Lower lobe of right lung (tissue), 2 donors: ENCODE measurements at places on chromosomes 13 and 19.

DNA sequence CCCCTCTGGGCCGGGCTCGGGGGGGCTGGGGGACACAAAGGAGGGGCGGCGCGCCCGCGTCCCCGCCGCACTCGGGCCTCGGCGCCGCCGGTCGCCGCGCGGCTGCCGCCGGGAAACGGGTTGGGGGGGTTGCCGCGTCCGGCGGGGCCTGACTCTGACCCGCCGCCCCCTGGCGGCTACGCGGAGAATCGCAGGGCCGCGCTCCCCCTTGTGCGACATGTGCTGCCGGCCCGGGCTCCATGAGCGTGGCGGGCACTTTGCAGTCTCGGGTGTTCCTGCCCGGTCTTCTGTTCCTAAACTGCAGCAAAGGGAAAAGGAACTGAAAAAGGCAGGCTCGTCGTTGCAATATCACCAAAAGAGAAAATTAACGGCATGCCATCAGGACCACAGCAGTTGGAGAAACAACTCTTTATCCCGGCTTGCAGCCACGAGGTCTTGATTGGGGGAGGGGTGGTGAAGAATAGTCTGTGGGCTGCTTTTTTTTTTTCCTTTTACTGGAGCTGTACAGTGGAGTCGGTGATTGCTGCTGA, 1.5 kb downstream of the MIR17HG start:
- H3K27me3 ChIP-seq: no peaks in the 10 kb centered on the region
- H3K36me3 ChIP-seq: peaks cover 35% of the 10 kb centered on the region
- H3K4me1 ChIP-seq: peaks cover 44% of the 10 kb centered on the region
- peak overlapping the region; percentile 75 for H3K4me3 ChIP-seq

DNA sequence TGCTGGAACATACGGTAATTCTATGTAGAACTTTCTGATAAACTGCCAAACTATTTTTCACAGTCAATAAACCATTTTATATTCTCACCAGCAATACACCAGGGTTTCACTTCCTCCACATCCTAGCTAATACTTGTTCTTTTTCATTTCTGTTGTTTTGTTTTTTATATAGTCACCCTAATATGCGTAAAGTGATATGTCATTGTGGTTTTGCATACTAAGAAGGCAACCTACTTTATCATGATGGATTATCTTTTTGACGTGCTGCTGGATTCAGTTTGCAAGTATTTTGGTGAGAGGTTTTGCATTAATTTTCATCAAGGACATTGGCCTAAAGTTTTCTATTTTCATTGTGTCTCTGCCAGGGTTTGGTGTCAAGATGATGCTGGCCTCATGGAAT, 1384.1 kb downstream of the UQCRFS1 start:
- no peaks in the 10 kb centered on the region for H3K4me1 ChIP-seq
- no peak overlapping the region for H3K4me3 ChIP-seq
- no peak overlapping the region for H3K27ac ChIP-seq
- no peaks in the 10 kb centered on the region for H3K36me3 ChIP-seq
- H3K27me3 ChIP-seq: no peaks in the 10 kb centered on the region
- DNase-seq: no peak

GRCh38 chr19:55484593-55485438, at the start of gene NAT14:
Gene NAT14, plus strand, starts transcription at chr19:55485188. Its CDS starts 521 bp downstream, at chr19:55485709.
- peak within 1 kb of the TSS; percentile 71 for H3K4me3 ChIP-seq
- peaks cover 38% of the 10 kb centered on the region for H3K4me1 ChIP-seq
- peaks cover 28% of the 10 kb centered on the region for H3K36me3 ChIP-seq
- H3K27ac ChIP-seq: peak within 1 kb of the TSS; percentile 77
- H3K27me3 ChIP-seq: peaks cover 8% of the 10 kb centered on the region

GRCh38 chr19:6768236-6768785, 1.1 kb upstream of the SH2D3A start:
- H3K27ac ChIP-seq: peak overlapping the region; percentile 74
- DNase-seq: no peak
- peaks cover 2% of the 10 kb centered on the region for H3K36me3 ChIP-seq
- H3K27me3 ChIP-seq: peaks cover 8% of the 10 kb centered on the region

DNA sequence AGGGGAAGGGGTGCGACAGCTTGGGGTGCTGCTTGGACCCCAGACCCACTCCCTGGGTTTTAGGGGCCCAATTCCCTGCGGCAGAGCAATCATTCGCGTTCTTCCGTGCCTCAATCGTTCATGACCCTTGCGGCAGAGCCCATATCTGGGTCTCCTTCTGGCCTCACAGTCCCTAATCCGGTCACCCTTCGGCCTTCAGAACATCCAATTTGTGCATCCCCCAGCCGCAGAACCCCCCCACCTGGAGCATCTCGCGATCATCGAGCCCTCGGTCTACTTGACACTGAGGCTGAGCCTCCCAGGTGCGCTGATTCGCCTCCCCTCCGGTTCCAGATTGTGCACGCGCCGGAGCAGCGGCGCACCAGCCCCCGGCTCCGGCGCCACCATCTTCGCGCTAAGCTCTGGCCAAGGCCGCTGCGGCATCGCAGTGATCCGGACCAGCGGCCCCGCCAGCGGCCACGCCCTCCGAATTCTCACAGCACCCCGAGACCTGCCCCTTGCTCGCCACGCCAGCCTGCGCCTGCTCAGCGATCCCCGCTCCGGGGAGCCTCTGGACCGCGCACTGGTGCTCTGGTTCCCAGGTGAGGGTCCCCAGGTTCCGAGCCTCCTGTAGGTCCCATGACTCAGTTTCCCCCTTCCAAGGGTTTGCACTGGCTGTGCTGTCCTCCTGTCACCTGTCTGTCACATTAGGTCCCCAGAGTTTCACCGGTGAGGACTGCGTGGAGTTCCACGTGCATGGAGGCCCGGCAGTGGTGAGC, 501 bp downstream of the GTPBP3 start:
- peaks cover 8% of the 10 kb centered on the region for H3K36me3 ChIP-seq
- H3K4me1 ChIP-seq: peaks cover 33% of the 10 kb centered on the region
- H3K27ac ChIP-seq: peak overlapping the region; percentile 95
- peak overlapping the region; percentile 96 for H3K4me3 ChIP-seq
- no peaks in the 10 kb centered on the region for H3K27me3 ChIP-seq
